Suppressor macrophage treated with lipopolysaccharide for 1 hour (primary cell): ENCODE measurements at places on chromosomes 12 and 14.

DNA sequence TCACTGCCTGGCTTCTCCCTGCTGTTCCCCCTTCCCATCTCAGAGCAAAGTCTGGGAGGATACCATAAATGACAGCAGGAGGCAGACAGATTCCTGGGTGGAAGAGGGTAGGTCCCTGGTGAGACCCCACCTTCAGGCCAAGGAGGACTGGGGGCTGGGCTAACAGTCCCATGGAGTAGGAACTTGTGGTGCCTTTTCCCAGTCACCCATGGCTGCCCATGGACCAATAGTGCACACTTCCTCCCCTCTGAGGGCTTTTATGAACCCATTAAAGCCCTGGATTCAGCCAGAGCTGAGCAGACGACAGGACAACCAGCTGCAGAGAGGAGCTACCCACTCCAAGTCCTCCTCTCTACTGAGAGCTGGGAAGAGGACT, 36.6 kb upstream of the OR5AU1 start:
- DNase-seq, result no peak

DNA sequence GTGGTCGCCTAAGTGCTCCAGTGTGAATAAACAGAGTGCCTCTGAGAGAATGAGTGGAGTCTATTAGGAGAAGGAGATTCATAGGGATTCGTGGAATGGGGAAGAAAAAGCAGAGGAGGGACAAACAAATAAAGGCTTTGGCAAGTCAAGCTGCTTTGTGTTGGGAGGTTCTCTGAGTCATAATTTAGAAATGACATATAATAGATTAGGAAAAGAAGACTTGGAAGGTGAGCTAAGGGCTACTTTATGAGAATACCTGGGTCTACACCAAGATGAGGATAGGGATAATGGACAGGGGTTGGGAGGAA, 6.4 kb upstream of the NTN4 start:
- DNase-seq, result no peak

GRCh38 chr14:96349286-96350075, 13.7 kb downstream of the ATG2B start:
- DNase-seq, result no peak

DNA sequence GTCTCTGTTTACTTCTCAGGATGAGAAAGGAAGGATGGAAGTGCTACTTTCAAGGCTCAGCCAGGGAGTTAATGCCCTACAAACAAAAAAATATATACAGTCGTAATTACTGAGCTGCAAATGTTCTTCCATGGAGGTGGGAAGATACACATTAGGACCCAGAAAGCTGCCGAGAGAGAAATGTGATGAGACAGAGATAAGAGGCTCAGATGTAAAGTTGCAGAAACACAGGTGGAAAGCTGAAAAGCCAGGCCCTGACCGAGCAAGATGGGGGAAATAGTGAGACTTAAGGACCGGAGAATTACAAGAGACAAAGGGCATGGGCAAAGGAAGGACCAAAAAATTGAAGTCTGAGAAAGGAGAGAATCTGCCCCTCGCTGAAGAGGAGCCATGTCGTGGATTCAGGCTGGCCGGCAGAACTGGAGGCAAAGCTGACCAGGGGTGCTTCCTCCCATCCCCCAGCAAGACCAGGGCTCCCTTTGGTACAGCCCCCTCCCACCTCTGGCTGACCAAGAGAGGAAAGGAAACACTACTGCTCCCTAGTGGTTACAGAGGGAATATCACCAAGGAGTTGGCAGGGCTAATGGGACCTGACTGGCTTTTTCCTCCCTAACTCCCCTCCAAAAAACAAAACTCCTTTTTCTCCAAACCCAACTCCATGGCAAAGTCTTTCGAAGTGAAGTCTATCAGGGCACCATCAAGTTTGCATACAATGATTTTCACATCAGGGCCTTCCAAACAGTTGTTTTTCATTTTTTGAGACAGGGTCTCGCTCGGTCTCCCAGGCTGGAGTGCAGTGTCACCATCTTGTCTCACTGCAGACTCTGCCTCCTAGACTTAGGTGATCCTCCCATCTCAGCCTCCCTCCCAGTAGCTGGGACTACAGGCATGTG, 12.1 kb downstream of the ZFHX2 start:
- peak; percentile 64 for DNase-seq

GRCh38 chr12:42793166-42793565, 203.6 kb upstream of the PRICKLE1 start:
- no peak for DNase-seq

GRCh38 chr12:92915365-92915764, 13.7 kb downstream of the EEA1 start:
- no peak for DNase-seq

GRCh38 chr12:80353254-80353653, 90.8 kb upstream of the PTPRQ start:
- no peak for DNase-seq

DNA sequence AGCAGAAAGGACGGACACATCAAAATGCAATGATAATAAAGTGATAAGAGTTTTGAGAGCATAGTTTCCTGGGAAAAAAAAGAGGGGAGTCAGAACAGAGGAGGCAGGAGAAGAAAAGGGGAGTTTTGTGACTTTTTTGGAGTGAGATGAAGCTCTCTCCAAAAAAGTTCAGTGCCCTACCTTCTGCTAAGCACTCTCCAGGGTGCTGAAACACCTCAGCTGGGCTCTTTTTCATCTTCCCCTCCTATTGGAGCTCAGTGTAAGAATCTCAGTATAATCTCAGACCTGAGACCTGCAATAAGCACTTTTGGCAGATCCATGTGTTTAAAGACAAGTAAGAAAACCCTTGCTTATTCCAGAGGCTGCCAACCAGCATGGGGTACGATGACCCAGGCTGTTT, 58.9 kb upstream of the SRRM4 start:
- no peak for DNase-seq

DNA sequence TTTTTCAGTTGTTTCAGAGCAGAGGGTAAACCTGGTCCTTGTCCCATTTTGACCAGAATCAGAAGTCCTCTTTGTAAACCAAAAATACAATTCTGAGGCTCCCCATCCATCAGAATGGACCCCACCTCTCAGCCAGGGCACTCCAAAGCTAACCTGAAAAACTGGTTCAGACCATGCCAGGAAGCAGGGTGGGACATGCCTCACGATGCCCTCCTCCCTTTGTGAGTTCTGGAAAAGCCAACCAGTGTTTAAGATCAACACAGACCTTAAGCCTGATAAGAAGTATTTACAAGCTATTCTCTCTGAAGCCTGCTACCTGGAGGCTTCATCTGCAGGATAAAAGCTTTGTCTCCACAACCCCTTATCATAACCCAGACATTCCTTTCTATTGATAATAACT, 35.4 kb downstream of the TNFAIP2 start:
- DNase-seq, result no peak

- no peak for DNase-seq
These were observed 57.7 kb upstream of the CAND1 start for GRCh38 chr12:67211494-67211893.

GRCh38 chr14:92635031-92635430, 113.4 kb downstream of the LGMN start:
- no peak for DNase-seq

GRCh38 chr12:131991816-131992430, 42.2 kb downstream of the EP400 start:
- DNase-seq, result no peak

GRCh38 chr14:68395604-68396003, 397.3 kb downstream of the ZFP36L1 start:
- DNase-seq, result peak; percentile 86

- no peak for DNase-seq
These were observed 46.8 kb upstream of the MAX start for GRCh38 chr14:65149116-65149515.

GRCh38 chr12:51700887-51701286, 109.9 kb downstream of the SCN8A start:
- DNase-seq, result no peak

DNA sequence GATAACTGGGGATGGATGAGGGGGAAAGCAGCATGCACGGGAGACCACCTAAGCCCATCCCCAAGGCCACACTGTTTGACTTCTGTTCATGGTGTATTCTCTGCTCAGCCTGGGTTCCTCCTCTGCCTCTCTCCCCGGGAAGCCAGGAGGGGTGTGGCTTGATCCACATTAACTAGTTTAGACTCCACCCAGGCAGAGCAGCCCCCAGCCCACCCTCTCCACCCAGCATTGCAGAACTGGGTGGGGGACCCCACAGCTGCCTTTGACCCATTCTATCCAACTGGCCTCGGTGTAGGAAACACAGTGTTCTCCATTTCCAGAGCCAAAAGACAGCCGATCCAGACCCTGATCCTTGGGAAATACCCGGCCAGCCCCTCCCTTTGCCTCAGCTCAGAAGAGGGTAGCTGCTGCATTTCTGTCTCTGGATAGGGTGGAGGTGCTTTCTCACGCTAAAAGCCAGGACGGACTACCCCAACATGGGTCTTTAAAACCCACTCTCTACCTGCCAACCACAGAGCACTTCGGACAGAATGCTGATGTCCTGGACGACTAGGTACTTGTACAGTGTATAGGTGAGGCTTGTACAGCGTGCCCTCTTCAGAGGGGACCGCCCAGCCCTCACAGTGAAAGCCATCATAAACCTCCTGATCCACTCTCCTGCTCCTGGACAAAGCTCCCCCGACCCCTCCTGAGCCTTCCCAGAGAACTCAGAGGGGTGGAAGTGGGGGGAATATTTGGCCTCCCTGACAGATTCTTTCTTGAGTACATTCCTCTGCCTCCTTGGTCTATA, 9.4 kb downstream of the SPRYD3 start:
- no peak for DNase-seq

DNA sequence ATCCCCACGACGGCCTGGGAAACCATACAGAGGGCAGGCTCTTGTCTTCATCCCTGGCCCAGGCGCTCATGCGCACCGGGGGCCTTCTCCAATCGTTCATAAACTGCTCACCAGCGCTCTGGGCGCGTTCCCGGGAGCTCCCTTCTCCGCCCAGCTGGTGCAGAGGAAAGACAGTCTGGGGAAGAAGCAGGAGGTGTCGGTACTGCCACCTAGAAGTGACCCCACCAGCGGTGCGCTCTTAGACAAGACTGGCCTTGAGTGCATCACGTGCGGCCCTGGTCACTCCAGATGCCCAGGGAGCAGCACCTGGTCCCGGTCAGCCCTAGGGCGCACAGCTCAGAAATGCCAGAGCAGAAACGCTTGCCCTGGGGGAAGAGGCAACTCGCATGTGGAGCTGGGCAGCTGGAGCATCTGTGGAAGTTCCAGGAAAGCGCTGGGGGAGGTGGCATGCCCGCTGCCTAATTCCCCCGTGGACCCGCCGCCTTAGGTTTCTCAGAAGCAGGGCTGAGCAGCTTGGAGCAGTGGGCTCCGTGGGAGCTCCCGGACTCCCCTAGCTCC, 2.5 kb downstream of the GSC start:
- DNase-seq, result no peak

GRCh38 chr12:87227162-87227561, 802.0 kb downstream of the C12orf50 start:
- no peak for DNase-seq

DNA sequence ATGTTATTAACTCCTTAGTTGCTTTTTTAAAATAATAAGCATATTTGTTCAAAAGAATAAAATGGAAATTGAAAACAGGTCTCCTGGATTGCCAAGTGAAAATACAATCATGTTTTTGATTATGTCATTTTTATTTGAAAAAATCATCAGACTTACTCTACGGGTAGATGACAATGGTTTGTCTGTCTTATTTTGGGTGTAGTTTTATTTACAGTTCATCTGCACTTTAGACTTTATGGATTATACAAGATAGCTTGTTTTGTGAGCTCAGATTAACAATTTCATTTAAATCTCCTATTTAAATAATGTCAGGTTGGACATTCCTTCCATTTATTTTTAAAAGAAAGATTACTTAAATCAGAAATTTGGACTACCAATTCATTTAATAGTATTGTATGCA, 14.8 kb downstream of the TMEM260 start:
- DNase-seq, result no peak

- peak; percentile 81 for DNase-seq
These were observed 236.4 kb downstream of the PCNX1 start for GRCh38 chr14:71143381-71144290.

- DNase-seq, result no peak
These were observed 57.5 kb downstream of the EML1 start for GRCh38 chr14:99850709-99851108.

DNA sequence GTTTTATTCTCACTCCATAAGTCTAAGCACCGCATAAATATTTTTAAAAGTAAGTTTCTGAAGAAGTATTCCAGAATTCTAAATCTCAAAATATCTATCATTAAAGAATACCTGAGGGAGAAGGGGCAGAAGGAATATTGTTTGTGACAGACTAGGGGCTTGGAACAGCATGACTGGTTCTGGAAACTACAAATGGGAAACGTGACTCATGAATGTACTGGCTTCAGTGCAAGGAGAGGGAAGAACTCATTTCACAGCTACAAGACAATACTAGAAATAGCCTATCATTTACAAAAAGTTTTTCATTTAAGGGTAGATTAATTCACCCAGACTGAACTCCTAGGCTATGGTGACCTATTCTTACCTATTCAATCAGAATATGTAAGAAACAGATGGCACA, 121.3 kb downstream of the SLC25A21 start:
- DNase-seq, result no peak

- DNase-seq, result peak; percentile 55
These were observed 890 bp downstream of the SPTLC2 start for GRCh38 chr14:77615361-77616132.

DNA sequence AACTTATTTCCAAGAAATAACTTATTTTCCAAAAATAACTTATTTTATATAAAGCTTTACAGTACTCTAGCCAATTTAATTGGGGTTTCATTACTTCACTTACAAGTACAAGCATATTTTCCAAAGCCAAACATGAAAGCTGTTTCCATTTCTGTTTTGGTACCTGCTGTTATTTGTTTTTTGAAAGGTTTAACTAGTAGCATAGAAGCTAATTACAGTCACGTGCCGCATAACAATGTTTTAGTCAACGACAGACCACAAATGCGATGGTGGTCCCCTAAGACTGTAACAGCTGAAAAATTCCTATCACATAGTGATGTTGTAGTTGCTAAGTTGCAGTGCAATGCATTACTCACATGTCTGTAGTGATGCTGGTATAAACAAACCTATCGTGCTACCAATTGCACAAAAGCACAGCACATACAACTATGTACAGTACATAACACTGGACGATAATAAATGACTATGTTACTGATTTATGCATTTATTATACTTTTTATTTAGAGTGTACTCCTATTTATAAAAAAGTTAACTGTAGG, 21.7 kb downstream of the PTPN21 start:
- DNase-seq, result no peak

DNA sequence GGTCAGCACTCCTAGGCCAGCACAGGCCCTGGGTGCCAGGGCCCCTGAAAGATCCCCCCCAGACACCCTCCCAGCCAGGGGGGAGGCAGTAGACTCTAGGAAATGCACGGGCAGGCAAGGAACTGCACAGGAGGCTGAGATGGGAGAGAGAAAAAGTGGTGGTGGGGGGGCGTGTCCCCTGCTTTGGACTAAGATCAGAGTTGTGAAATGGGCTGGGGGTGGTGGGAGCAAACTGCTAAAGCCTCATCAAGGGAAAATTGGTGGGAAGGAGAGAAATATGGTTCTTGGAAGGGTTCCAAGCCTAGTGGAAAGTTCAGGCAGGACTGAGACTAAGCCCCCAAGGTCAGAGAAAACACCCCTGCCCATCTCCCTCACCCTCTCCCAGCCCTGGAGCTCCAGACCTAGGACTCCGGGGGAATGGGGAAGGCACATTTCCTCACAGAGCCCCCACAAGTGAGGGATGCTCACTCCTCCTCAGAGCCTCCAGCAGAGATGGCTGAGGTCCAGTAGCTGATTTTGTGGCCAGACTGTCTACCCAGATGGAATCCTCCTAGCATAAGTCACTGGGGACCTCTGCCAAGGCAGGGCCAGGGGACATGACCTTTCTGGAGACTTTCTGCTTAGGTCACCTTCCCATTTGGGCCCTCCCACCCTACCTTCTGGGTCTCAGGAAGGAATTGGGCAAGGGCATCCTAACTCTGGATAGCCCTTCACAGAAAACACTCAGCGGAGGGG, 29.8 kb downstream of the FIGNL2 start:
- DNase-seq, result no peak
